ENCODE measurements at places on chromosomes 3 and 15. TPM values are rescaled to one million over a fixed set of nuclear protein-coding genes. Genes with fewer than 3 reads are reported as not detected.

Gene HIGD2B
- total RNA-seq: not detected

DNA sequence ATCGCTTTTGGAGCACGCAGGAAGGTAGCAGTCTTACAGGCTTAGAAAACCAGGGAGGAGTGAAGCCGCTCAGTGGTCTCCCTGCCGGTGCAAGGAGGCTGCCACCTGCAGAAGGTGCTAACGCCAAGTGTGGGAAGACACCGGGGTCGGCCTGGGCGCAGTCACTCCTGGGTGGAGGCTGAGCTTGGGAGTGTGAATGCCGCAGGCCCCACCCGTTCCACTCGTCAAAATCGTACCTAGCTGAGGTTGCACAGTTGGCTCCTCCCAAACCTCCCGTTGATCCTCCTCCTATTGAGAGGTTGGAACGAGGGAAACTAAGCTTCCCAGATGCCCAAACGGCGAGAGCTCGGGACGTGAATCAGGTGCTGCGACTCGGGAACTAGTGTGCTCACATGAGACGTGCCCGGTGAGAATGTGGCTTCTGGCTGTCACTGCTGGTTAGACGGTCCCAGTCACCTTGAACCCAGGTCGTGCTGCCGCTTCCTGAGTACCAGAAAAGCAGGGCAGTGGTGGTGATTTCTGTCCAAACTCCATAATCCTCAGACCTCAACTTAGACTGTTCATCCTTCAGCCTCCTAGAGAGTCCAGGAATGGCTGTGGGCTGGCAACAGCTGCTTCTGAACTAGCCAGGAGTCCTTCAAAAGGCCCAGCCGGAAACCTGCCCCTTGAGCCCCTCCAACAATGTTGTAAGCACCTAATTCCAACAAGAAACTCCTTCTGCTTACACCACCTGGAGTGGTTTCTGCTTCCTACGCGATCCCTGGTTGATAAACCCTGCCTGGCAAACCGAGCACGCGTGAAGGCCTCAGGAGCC lies 156.0 kb downstream of the XXYLT1 start:
- DNase-seq: no peak

DNA sequence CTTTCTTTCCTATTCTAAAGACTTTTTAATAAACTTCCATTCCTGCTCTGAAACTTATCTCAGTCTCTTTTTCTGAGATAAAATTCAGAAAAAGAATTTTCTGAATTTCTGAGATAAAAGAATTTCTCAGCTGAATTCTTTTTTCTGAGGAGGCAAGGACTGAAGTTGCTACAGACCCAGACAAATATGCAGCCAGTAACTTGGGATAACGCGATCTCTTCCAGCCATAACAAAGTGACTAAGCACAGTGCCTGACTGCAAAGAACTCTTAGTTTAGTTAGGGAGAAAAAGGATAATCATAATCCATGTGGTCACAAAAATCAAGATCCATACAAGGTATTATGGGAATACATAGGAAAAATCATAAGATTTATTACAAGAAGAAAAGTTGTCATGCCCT lies 222.0 kb upstream of the GAP43 start:
- no peak for DNase-seq

GRCh38 chr3:41701191-41701698 lies 260.7 kb downstream of the ULK4 start:
- no peak for DNase-seq

DNA sequence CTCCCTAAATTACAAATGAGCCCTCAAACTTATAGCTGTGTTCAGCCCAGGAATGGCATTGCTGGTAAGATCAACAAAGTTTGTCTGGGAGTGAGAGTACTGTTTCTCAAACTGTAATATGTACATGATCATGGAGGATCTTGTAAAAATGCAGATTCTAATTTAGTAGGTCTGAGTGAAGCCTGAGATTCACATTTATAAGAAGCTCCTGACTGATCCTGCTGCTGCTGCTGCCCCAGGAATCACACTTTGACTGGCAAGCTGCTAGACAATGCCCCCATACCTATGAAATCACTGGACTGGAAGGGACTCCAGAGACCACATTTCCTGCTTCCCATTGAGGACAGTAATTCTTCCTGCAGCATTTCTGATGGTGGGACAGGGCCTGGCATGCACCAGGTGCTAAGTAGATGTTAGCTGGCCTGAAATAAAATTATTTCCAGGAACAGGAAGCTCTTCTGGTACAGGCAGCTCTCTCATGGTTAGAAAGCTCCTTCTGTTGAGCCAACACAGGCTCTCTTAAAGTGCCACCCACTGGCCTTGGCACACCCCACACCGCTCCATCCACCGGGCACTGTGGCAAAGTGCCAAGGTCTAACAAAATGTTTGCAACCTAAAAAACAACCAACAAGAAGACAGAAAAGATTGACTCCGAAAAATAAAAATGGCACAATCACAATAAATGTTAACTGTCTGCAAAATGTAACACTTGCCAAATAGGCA lies 36.7 kb upstream of the ZNF710 start:
- no peak for DNase-seq

GRCh38 chr3:135736740-135737139 lies 228.8 kb upstream of the PPP2R3A start:
- no peak for DNase-seq

Gene SEMA6D
- total RNA-seq: 13.9 TPM

Gene LRRC31
- not detected for total RNA-seq

Gene PCOLCE2
- 2.4 TPM for total RNA-seq

- no peak for DNase-seq
Observed at GRCh38 chr15:48337607-48338006, 6.4 kb downstream of the DUT start.

DNA sequence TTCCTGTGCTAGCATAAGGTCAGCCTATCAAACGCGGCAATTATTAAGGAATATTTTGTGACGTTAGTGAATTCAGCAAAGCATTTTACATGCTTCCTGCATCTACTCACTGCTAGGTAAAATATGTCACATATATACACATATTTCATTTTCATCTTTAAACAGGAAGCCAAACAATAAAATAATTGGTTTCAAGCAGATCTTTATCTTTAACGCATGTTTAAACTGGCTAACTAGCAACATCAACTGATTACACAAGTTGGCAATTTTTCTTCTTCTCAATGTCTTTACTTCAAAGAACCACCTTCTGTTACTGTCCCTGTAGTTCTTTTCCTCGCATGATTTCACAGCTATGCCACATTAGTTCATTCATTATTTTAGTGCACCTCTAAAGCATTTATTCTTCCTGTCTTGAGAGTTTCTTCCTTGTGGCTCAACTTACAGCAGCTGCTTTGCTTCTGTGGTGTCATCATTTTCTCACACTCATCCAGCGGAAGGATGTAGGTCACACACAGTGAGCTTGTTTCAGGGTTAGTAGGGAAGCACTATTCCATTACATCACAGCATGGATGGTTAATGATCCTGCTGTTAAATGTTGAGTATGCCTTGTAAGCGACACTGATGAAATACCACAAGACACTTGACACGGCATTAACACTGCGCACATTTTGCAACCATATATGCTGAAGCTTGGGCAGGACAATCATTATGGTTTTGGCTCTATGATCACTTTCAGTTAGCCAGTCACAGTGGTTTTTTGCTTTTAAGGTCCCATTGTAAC lies 2.3 kb upstream of the BCHE start:
- no peak for DNase-seq

Gene CHL1
- total RNA-seq: 19.8 TPM

- DNase-seq: no peak
Observed at GRCh38 chr15:64653757-64654156, 121.6 kb downstream of the RBPMS2 start.

GRCh38 chr15:73467758-73468157 lies 24.8 kb downstream of the REC114 start:
- DNase-seq: no peak

Gene CYP1A2
- 0.10 TPM for total RNA-seq

- no peak for DNase-seq
Observed at GRCh38 chr15:51053571-51053970, 41.1 kb downstream of the TNFAIP8L3 start.

GRCh38 chr3:58482917-58483636 lies 8.8 kb upstream of the KCTD6 start:
- DNase-seq: no peak

DNA sequence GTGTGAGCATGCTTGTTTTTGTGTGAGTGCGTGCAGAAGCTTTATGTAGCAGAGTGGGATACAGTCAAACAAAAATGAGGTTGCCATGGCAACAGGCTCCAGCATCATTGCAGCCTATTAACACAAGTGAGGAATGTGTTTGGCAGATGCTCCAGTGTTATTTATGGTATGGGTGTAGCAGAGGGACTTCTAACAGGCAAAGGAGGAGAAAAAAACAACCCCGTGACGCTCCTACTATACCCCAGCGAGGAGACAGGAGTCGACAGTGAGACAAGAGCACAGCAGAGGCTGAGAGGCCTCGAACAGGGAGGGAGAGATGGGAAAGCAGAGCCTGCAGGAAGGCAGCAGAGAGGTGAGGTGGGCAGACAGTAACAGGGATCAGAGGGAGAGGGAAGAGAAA lies 4.9 kb downstream of the ADCY5 start:
- peak; percentile 26 for DNase-seq

GRCh38 chr3:182508919-182509711 lies 284.2 kb upstream of the ATP11B start:
- no peak for DNase-seq

DNA sequence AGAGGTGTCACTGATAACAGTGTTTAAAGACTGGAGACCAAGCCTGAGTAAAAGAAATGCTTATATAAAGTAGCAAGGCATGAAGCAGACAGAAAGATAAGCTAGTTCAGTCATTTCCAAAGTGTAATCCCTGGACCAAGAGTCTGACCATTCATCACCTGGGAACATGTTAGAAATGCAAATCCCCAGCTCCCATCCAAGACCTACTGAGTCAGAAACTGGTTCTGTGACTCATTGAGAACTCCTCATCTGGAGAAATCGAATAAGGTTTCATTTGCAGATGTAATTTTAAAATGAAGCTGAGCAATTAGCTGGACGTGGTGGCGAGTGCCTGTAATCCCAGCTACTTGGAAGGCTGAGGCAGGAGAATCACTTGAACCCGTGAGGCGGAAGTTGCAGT lies 473.9 kb upstream of the UBE2E2 start:
- no peak for DNase-seq

GRCh38 chr3:144643771-144644198 lies 672.2 kb downstream of the DIPK2A start:
- DNase-seq: no peak

GRCh38 chr15:101310508-101310907 lies 15.5 kb upstream of the SNRPA1 start:
- no peak for DNase-seq

- DNase-seq: no peak
Observed at GRCh38 chr3:108804966-108805365, 17.6 kb upstream of the TRAT1 start.

Gene PLSCR5
- not detected for total RNA-seq

DNA sequence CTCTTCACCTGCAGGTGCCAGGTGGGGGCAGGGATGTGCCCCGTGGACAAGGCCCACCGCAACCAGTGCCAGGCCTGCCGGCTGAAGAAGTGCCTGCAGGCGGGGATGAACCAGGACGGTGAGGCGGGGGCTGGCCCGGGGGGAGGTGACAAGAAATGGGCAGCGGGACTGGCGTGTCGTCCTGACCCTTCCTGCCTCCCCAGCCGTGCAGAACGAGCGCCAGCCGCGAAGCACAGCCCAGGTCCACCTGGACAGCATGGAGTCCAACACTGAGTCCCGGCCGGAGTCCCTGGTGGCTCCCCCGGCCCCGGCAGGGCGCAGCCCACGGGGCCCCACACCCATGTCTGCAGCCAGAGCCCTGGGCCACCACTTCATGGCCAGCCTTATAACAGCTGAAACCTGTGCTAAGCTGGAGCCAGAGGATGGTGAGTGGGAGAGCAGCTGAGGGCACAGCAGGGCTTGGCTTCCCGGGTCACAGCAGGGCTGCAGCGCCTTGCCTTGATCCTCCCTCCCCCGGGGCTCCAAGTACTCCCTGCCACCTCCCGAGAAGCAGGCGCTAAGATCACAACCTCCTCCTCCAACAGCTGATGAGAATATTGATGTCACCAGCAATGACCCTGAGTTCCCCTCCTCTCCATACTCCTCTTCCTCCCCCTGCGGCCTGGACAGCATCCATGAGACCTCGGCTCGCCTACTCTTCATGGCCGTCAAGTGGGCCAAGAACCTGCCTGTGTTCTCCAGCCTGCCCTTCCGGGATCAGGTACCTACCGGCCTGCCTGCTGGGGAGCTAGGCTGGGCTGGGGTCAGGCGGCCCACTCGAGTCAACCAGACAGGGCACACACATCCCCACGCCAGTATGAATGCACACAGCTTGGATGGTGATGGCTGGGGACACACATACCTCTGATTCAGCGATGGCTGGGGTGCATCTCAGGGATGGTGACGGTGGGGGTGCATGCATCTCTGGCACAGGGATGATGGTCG lies 1.7 kb downstream of the NR2E3 start:
- no peak for DNase-seq

Gene MORC1
- total RNA-seq: not detected

DNA sequence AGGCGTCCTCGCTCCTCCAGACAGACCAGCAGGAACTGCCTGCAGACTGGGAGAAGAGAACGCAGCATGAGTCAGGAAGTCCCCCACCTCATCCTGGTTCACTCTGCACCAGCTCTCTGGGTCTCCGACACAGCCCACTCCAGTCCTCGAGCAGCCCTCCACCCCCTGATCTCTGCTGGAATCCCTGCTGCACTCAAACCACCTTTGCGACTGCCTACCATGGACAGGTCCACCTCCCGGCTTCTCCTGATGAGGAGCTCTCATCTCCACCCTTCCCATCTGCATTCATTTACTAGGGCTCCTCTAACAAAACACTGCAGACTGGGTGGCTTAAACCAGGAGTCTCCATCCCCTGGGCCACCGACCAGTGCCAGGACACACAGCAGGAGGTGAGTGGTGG lies 202.3 kb upstream of the IGF1R start:
- DNase-seq: no peak

Gene POU1F1
- not detected for total RNA-seq

- DNase-seq: no peak
Observed at GRCh38 chr3:23496165-23496564, 293.0 kb downstream of the UBE2E2 start.

Gene IL17RD
- total RNA-seq: 18.3 TPM

DNA sequence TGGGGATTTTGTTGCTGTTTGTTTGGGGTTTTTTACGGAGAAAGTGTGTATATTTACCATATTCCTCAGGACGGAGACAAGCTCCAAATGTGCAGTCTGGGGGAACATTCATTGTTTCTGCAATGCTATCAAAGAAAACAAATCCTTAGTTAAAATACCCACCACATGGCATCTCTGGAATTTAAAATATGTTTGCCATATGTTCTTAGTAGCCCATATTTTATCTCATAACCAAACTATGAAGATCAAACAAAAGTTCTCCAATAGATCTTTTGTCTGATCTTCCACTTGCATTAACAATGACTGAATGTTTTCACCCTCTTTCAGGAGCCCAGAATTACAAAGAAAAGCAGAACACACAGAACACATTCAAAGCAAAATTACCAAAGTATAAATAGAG lies 35.3 kb downstream of the EFHB start:
- no peak for DNase-seq

- DNase-seq: no peak
Observed at GRCh38 chr15:74906067-74906449, 593 bp downstream of the FAM219B start.

DNA sequence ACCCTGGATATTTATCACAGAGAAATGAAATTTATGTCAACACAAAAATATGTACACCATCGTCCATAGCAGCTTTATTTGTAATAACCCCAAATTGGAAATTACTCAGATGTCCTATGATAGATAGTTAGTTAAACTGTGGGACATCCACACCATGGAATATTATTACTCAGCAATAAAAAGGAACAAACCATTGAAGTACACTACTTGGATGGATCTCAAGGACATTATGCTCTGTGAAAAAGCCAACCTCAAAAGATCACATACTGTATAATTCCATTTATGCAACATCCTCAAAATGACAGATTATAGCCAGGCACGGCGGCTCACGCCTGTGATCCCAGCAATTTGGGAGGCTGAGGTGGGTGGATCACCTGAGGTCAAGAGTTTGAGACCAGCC lies 113.3 kb downstream of the PGPEP1L start:
- no peak for DNase-seq
